ENCODE measurements at places on chromosomes 1 and 21.

DNA sequence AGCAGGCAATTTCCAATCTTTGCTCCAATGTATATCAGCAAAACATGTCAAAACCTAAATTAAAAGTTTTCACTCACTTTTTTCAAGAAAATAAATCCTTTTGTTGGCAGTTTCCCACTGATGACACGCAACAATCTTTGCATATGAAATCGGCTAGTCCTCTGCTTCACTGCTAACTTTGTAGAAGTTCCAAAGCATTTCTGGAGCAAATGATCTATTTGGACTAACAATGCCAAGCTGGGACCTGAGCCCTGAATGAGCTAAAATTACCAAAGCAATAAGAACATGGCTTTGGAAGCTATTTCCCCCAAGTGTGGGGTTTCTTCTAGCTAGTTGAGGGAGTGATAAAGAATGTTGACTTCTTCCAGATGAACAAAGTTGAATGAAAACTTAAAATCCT, 5.1 kb downstream of the BEND5 start:
- no peak for DNase-seq

GRCh38 chr1:60428127-60428526, 354.6 kb upstream of the C1orf87 start:
- no peak for DNase-seq

- DNase-seq: no peak
Measured at GRCh38 chr1:184604152-184604900, 150.3 kb downstream of the EDEM3 start.

DNA sequence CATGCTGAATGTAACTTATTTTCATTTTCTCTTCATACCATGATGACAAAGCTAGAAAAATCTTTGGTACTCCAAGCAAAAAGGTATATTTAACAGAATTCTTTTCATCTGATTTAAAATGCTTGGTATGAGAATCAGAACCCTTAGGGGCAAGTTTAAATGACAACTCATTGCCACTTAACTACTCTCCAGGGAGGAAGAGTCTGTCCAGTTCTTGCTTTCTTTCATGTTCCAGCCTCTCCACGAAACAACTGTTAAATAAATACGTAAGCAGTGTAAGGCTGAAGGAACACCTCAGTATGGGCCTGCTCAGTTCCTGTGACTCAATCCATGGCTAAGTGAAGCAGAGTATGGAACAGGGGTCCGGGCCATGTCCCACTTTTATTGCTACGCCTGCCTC, 1.6 kb downstream of the LCE2A start:
- no peak for DNase-seq

DNA sequence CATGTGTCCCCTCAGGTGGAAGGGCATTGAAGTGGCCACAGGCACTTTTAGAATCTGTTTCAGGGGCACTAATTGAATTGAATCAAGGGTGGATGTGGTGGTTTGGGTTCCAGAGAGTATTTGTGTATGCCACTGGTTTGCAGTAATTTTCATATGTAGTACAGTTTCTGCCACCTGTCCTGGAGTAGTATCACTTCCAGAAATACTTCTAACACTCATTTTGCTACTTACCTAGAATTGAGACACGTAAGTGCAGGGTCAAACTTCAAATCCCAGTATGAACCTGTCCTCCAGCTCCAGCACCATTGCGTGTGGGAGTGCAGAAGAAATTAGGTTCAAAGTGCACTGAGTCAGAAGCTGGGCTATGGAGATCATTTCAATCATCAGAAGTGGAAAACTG, 26.8 kb downstream of the RSPH1 start:
- DNase-seq: no peak

DNA sequence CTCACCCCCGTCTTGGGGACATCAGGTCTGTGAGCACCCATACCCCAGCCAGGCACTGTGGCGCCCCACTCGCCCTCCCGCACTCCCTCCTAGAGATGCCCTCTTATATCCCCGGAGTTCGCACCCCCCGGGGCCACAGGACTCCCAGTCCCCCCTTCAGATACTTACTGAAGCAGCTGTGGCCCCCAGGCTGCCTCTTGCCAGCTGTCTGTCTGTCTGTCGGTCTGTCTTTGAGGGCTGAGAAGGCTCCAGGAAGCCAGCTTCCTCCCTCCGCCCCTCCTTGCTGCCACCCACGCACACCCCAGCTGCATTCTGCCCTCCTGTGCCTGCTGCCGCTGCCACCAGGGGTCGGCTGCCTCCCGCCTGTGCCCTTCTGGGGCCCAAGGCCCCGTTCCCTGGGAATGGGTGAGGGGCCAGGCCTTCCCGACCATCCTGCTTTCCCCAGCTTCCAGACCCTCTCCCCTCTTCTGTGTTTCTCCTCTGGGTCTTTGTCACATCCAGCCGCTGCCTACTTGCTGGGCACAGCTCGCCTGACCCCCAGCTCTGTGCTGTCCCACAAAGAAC, at the start of gene PTPN7:
PTPN7 (minus strand) TSS at position 226 of the 564 bp plus-strand sequence. CDS start 1,200 bp downstream, outside the sequence.
- DNase-seq: peak; percentile 82

- DNase-seq: no peak
Measured at GRCh38 chr21:23223882-23224281, 2225.7 kb downstream of the NCAM2 start.

DNA sequence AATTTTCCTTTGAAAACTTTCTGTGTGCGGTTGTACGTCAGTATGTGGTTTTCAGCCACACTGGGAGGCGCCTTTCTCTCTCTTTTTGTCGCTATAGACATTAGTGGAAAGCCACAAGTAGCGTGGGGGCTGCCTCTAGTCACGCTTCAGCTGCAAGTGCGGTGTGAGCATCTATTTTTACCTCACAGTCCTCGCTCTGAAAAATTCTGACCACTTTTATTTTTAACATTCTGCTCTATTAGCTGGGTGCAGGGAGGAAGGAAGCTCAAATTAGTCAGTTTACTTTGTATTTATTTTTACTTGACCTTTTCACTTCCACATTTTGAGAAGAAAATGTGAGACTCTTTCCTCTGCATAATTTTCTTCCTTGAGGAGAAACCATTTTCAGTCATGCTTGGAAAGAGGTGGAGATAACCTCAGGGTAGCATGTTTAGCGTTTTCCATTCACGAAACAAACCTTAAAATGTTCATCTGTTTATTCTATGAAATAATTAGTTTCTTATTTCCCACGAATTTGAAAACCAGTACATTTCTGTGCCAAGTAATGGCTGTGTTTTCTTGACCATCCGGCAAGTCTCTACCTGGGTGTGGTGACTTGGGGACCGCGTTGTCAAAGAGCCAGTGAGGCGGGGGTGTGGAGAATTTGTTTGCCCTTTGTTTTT, 35.6 kb downstream of the ADARB1 start:
- peak; percentile 68 for DNase-seq

DNA sequence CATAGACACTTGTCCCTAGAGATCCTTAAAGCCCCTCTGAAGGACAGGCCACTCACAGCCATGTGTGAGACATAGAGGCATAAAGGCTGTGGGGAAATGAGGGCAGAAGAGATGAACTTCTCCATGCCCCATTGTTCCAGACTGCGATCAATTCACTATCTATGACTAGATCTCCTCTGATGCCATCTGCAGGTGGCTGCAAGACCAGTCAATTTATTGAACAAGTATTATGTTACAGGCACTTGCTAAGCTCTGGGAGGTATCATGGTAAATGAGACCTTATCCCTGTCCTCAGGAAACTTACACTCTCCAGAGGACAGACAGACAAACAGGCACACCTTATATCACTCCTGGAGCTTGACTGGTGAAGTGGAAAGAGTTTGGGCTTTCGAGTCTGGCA, 22.9 kb downstream of the UBIAD1 start:
- DNase-seq: no peak

DNA sequence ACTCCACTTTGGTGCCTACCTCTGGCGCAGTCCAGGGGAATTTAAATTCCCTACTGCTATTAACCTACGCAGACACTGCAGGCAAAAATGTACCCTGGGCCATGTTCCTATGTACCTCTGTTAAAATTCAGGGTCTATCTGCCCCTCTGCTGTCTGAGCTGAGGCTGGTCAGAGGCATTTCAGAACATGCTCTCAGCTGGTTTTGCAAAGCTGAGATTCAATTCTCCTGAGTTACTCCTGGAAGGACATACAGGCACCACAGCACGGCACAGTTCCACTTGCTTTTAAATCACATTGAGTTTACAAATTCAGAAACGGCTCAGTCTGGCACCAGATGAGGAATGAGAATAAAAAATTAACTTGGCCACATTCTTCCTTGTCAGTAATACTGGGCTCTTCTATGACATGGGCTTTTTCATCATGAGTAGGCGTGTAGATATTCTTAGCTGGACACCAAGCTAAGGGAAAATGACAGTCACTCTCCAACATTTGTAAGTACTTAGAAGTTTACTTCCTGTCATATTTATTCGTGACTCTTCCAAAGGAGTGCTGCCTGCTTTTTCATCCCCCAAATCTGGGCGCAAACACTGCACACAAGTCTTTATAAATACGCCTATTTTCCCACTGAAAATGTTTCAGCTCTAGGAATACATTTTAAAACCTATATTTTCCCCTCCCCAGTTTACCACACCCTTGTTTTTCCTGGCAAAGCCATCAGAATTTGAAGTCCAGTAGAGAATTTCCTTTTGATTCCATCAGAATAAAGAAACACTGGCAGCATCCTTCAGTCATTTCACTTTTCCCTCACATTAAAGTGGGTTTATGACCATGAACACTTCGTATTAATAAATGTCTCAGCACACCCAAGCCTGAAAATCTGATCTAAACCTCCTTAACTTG, 1.9 kb downstream of the C1orf198 start:
- no peak for DNase-seq

GRCh38 chr1:218301217-218301616, 16.1 kb downstream of the RRP15 start:
- DNase-seq: no peak

DNA sequence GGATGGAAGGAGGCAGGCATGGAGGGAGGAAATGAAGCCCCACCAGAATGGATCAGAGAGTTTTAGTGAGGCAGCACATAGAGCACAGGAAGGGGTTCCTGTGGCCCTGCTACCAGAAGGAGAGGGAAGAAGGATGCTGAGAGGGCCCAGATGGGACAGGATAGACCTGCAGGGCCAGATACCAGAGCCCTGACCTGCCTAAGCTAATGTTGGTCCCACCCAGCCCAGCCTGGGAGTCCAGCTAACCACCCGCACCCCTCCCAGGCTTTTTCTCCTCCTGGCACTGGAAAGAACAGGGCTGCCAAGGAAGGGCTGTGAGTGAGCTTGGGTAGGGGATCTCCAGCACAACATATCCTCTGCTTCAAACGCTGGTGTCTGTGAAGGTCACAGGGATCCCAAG, 6.9 kb downstream of the NECTIN4 start:
- DNase-seq: no peak

DNA sequence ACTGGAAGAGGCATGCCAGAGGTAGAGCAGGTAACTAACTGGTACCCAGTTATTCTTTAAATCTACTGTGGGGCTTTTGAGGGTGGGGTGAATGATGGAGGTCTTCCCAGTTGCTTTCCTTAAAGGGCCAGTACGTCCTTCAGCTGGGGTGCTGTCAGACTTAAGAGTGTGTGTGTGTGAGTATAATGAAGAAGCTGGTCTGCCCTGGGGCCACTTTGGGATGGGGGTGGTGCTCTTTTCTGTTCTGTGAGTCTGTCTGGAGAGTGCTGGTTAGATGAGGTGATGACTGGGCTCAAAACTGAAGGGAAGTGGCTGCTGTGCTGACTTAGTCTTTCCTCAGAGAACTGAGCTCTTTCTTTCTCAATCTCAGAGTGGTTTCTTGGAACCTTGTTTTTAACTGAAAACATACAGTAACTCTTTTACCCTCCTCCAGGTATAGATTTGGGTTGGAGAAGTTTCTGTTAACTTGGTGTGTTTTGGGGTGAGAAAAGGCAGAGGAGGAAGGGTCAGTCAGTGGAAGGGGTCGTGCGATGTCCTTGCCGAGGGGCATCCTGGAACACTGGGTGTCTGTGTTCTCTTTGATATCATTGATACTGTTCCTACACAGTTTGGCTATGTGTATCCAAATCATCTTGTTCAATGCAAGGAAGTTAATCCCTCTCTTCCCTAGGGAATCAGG, 746 bp downstream of the MACF1 start:
- peak; percentile 26 for DNase-seq

- DNase-seq: no peak
Measured at GRCh38 chr1:18256282-18257235, 149.0 kb downstream of the IGSF21 start.

DNA sequence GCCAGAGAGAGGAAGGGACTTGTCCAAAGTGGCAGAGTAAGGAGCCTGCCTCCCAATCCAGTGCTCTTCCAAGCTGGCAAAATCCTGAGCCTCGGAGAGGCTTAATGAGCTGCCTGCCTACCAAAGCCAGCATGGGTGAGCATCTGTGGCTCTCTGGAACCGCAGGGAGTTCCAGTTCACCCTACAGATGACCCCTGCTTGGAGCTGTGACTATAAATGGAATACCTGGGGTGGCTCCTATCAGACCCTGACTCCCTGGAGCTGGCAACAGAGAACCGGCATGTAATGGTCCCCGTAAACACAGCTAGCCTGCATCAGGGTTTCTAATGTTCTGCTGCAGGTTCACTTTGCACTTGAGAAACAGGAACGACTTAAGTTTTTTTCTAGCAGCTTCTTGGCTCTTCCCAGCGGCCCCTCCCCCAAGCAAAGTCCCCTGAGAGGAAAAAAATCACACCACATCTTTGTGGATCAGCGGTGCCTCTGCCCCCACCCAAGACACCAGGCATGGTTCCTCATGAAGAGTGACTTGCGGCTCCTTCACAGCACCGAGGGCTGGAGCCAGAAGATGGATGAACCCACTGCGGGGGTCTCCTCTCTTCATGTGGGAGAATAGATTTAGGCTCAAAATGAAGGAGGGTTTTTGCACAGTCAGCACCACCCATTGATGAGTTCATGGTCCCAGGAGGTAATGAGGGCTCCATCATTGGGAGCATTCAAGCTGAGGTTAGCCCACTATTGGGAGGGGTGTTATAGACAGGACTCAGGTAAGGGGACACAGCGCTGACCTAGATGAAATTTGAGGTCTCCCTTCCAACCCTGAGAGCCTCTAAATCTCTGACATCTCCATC, 79.0 kb downstream of the SYT2 start:
- DNase-seq: no peak

DNA sequence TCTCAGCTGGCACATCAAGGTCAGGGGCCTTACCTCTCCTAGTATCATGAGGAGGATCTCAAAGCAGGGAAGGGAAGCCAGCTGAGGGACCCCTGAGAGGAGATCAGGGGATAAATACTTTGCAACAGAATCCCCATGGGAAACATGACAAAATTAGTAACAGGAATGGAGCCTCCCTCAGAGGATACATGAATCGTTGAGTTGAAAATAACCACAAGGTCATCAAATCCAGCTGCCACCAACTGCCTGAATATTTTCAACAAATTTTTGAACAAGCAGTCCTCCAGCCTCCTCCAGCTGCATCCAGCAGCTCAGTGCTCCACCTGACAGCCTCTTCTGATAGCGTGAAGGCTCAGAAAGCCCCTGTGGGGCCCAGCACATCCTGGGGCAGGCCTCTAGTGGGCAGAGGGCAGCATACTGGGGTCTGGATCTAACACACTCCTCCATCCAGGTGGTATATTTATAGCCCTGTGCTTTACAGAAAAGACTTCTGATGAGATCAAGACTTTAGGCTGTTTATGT, 404.3 kb downstream of the NTNG1 start:
- no peak for DNase-seq

GRCh38 chr1:3777078-3777547, 4.6 kb downstream of the SMIM1 start:
- no peak for DNase-seq

DNA sequence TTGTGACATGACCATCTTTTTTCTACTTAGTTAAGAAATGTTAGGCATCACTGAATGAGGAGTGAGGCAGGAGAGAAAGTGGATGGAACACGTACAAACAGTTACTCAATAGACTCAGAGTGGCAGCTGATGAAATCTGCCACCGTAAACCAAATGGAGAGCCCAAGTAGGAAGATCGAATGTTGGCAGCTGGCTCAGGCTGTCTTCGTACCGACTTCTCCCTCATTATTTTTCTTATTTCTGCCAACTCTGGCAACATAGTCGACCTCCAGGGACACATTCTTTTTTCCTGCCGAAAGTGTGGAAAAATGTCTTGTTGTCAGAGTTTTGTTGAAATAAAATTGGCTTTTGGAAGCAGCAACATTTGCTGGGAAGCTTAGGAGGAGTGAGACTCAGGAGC, 143.3 kb downstream of the GREM2 start:
- DNase-seq: no peak
